Stimulated activated CD4-positive, alpha-beta T cell treated with anti-CD3 and anti-CD28 coated beads, Interleukin-2, amount 100 ng/mL, for 24 hours (primary cell): ENCODE measurements at places on chromosomes 5 and 9.

DNA sequence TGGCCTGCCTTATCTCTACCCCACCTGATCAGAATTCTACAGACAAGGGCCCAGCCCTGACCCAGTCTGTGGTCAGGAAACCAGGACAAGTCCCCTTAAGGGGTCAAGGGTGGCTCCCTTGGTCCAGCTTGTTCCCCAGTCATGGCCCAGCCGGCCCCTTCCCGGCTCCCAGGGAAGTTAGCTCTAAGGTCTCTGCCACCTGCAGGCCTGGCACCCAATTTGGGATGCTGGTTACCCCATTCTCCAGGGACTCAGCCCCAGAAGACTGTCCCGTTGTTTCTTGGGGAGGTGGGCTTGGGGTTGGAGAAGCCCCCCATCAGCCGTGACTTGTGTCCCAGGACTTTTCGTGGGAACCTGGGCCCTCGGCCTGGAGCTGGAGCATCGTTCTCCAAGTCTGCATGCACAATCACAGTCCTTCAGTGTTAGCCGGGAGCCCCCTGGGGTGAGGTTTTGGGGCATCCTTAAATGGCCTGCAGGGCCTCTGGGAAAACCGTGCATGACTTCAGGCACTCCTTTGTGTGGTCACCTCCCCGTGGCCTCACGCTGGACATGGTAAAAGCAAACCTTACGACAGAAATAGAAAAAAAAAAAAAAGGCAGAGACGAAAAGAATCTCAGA is 150.8 kb upstream of the PHYKPL start:
- no peak for DNase-seq

DNA sequence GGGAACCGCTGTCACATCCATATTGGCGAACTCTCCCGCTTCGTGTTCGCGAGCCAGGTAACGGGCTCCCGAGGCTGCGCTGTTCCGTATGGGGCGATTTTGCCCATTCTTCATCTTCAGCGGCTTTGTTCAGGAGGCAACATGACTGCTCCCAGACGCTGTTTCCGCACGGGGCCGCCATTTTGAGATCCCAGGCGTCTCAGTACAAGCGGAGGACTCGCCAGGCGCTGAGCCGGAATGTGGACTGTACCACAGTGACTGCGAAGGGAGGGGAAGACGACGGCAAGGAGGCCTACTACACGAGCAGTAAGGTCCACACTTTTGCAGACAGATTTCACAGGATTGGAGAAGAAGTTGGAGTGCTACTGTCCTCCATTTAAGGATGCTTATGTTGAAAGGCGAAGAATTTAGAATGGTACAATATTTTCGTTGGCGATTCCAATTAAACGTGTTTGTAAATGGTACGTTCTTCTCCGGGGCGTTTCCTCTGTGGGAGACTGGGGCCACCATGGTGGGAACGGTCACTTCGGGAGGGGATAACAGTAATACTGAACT is 41.6 kb upstream of the ZNF300 start:
- DNase-seq = no peak

DNA sequence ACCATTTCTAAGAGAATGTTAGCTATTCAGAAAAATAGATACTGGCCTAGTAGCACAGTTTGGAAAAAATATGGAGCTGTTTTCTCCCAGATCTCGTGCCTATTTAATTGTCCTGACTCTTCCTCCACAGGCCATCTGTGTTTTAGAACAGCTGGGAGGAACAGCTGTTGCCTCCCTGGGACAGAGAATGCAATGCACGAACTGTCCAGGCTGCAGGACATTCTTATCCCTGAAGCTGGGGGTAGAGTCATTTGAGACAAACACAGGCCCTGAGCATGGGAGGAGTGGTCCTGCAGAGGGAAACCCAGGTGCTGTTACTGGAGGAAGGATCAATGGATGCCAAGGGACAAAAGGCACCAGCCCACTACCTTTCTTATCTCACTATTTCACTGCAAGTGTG is 20.9 kb upstream of the SPARC start:
- DNase-seq = no peak

GRCh38 chr5:116479776-116480675 is 94.6 kb downstream of the SEMA6A start:
- no peak for DNase-seq

DNA sequence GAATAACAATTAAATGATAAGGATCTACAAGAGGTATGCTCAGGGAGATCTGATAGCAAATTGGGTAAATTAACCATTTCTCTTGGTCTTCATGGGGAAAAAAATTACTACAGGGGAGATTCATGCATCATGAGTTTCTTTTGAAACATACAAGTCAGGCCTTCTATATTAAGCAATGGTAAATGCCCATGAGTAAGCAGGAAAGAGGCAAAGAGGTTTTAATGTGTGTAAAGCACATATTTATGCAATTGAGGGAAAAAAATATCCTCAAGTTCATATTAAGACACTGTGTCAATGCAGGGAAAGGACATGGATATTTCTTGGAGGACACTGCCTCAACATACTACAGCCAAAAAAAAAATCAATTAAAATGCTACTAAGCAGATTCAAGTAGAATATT is 73.4 kb upstream of the NR4A3 start:
- DNase-seq = no peak

DNA sequence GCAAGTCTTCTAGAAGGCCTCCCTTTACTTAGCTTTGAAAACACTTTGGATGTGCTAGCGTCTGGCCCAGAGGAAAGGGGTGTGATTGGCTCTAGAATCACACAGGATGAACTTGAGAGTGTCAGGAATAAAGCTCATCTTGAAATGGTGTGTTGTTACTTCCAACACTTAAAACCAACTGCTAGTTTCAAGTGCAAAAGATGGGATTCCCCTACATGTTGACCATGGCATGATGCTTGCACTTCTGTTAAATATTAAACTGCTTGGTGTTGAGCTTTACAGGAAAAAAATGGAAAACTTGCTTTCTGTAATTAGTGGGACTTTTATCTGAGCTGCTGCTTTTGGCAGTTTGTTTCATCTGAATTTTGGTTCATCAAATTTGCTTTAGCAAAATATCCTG is 261.1 kb downstream of the MED10 start:
- no peak for DNase-seq

DNA sequence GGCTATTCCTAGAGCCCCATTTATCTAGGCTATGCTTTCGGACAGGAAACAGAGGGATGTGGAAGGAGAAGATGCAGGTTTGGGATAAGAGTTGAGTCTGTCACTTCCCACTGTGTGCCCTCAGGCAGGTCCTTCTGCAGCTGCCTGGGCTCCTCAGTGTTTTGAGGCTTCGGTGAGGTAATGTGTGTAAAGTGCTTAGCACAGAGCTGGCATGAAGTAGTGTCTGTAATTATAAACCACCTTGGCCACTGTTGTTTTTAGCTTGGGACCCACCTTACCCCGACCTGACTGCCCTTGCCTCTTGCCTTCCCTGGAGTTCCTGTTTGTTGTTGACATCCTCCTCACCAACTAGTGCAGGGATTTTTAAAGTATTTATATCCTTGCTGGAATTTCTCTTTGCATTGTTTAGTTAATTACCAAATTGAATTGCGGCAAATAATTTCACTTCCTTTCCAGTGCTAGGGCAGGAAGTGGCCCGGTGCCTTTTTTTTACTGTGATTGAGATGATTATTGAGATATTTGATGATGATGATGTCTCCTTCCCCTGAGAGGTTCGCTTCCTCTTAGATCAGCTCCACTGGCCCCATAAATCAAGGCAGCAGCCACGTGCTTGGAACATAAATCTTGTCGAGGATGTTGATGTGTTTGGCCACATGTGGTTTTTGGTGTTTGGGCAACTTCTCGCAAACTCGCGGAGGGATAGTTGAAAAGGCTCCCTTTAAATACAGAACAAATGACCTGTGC is 38.3 kb upstream of the DAB2IP start:
- DNase-seq = no peak

- no peak for DNase-seq
Measured at GRCh38 chr5:73327908-73328455, 120.6 kb downstream of the FOXD1 start.

DNA sequence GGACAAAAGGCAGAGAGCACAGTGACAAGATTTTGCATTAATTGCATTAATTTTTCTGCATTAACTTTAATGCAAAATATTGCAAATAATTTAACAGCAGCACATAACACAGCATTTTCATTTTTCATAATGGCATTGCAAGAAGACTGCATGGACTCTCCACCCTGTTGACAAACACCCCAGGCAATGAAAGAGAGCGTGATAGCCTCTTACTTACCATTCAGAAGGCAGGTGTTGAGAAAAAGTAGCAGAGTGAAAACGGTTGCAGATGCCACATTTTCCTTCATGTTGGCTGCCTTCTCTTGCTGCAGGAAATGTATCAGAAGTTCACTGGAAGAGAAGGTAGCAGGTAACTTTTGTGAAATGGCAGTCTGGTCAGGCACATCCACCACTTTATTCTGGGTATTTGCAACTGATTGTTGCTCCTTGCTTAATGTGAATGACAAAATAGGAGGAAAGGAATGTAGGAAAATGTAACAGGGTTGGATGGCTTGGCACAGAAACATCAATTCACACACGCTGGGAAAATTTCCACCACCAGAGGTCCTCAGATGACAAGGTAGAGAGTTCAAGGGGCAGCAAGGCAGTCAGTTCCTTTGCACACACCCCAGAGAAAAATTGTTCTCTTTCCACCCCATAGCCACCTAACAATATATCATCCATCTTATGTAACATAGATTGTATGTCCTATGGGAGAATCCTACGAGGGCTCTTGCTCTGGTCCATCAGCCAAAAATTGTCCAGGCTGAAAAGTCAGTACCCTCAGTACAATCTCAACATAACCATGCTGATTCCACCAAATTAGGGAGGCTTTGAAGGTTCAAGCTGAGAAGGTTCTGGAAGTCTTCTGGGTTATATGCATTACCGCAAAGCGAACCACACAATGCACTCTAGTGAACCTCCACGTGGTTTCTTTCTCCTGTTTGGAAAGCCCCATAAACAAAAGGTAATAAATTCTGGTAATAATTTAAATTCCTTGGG is 41.9 kb upstream of the AGXT2 start:
- DNase-seq = peak; percentile 67

- DNase-seq = no peak
Measured at GRCh38 chr5:165420493-165420892, 1915.1 kb downstream of the MAT2B start.

GRCh38 chr5:96870094-96871026 is 5.9 kb upstream of the ERAP2 start:
- no peak for DNase-seq

- no peak for DNase-seq
Measured at GRCh38 chr9:114375386-114376175, 12.2 kb downstream of the AKNA start.

DNA sequence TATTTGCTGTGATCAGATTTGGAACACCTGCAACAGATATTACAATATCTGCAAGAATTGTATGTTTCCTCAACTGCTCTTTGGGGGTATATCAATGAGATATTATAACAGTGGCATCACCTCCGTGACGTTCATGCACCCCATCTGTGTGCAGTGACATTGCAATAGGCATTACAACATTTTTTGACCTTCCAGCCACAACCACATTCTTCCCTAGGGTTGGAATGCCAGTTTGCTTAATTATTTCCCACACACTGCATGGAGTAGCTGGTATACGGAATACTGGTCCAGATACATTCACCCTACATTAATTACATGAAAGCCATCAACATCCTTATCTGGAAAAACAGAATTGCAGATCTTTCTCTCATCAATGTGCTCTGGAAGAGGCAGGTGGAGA is 42.3 kb downstream of the FBXO4 start:
- no peak for DNase-seq

- DNase-seq = peak; percentile 66
Measured at GRCh38 chr5:170623576-170624181, 119.9 kb downstream of the KCNIP1 start.

GRCh38 chr5:14200312-14200990 is 57.3 kb downstream of the TRIO start:
- no peak for DNase-seq

- DNase-seq = no peak
Measured at GRCh38 chr5:79771387-79771786, 81.8 kb downstream of the CMYA5 start.

- DNase-seq = no peak
Measured at GRCh38 chr5:71960195-71960594, 147.1 kb upstream of the MAP1B start.

DNA sequence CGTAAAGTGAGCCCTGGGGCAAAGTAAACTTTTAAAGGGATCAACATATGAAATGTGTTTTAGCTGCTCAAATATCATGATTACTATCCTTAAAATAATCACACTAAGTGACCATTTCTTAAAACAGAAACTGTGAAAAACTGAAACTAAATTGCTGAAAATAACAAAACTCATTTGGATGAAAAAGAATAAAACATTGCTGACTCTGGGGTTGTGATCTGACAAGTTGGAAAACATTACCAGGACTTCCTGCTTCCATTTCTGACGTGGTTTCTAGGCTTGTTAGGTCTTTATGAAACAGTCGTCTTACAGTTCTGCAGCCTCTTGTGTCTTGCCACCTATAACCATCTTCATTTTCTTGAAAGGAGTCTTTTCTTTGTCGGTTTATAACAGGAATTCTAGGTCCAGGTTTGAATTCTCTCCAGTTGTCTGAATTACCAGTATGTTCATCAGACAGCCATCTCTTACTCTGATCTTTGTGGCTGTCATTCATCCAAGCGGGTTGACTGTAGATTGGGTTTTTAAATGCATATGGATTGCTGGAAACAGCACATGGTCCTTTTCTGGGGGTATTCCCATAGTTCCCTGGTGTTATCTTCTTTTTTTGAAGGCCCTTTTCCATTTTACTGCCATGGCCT is 1.7 kb downstream of the TUT7 start:
- DNase-seq = no peak

DNA sequence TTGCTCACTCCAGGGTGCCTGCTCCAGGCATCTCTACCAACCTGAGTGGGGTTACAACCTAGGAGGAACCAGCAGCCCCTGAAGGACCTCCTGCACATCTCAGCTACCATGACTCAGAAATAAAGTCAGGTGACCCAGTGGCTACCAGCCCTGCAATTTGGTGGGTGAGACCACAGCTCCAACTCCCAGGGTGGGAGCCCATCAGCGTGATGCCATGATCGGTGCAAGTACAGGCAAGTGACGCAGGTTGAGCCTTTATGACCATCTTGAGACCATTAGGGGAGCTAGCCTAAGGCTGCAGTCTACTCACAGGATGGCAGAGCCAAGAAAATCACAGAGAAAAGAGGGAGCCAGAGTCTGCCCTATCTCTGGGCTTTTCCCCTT is 8.6 kb downstream of the SEPTIN8 start:
- no peak for DNase-seq

GRCh38 chr5:122311497-122311960 is 508 bp upstream of the SNCAIP start:
- no peak for DNase-seq

GRCh38 chr9:99044827-99045226 is 60.1 kb upstream of the TGFBR1 start:
- DNase-seq = no peak

DNA sequence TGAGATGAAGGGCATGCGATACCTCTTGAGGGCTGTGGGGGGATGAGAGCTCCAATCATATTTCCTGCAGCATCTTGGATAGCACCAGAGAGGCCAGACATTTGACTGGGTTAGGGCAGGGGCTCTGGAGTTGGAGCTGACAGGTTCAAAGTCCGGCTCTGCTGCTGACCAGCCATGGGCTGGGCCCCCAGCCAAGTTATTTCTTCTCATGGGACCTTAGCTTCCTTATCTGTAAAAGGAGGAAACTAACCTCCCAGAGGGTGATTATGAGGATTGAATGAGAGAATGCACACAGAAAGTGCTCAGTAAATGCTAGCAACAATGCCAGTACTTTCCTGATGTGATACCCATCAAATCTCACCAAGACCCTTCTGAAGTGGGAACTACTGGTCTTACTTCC is 65.2 kb upstream of the SLC25A51 start:
- no peak for DNase-seq

- no peak for DNase-seq
Measured at GRCh38 chr5:176320577-176320976, 41.0 kb downstream of the KIAA1191 start.
